ENCODE measurements at places on chromosomes 2 and 18.

DNA sequence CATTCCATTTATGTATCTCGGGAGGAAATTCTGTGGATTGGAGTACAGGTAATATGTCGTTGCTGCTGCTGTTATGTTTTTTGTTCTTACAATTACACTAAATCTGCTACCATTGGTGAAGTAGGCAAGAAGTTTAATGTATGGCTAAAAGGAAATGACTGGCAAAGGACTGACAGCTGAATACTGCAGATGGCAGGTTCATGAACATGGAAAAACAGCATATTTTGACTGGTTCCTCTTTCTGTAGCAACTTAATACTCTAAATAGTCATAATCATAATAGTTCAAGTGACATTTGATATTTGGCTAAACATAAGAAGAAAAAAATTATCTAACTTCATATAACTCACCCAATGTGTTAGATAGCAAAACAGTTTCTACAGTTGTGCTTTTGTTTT is 84.5 kb upstream of the PGAP1 start:
- DNase-seq = no peak

- peak; percentile 86 for DNase-seq
Observed at GRCh38 chr2:120287183-120288015, 34.7 kb downstream of the RALB start.

DNA sequence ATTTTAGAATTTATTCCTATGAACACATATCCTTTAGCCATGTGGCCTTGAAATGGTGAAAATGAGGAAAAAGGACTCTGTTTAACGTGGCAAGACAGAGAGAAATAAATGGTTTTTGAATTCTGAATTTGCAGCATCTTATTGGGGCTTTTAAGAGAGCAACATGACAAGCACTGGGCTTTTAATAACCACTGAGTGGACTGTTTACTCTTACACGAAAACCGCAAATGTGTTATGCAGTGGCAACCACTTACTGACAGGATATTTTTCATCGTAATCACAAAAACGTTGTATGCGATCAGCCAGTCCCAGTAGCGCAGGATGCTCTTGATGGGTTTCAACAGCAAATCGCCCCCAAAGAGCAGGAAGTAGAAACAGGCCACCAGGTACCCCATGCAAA is 226.6 kb downstream of the NAPG start:
- no peak for DNase-seq

DNA sequence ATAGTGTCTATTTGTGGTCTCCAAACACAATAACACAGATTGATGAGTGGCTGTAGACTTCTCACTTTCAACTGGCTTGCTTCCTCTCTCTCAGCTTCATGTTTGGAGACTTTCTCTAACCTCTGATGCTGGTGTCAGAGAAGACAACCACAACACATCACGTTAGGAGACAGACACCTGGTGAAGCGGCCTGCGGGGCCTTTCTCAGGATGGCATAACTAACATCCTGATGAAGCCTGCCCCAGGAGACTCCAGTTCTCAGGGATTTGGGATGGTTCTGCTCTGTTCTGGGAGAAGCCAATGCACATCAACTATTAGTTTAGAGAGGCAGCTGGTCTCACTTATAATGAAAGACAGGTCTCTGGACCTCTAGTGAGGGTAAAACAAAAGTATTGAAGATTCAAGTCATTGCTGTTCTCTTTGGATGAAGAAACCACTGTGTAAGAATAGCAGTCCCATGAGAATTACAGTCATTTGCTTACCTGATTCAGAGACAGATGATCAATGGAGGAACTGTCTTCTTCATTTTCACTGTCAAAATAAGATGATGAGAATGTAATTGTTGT is 2.0 kb downstream of the IL1A start:
- no peak for DNase-seq

DNA sequence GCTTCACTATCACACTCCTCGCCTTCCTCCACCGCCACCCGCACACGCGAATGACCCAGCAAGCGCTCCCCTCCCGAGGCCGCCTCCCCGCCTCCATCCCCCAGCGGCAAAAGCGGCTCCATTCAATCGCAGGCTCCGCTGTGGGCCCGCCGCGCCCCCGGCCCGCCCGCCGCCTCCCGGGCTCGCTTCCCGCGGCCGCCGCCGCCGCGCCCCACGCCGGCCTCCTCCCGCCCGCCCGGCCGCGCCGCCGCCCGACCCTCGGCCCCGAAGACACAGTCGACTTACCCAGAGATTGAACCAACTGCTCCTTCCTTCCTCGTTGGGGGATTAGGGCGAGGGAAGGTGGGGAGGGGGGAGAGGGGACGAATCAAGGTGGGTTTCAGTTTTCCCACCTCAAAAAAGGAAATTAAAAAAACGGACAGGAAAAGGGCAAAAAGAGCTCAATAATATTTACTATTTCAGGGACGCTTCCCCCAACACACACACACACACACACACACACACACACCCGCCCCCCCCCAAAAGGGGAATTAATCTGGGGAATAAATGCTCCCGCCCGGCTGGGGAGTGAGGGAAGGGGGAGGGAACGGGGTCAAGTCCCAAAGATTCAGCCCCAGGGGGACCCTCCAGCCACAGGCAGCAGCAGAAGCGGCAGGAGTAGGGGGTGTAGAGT is 743 bp downstream of the XPO1 start:
- no peak for DNase-seq

DNA sequence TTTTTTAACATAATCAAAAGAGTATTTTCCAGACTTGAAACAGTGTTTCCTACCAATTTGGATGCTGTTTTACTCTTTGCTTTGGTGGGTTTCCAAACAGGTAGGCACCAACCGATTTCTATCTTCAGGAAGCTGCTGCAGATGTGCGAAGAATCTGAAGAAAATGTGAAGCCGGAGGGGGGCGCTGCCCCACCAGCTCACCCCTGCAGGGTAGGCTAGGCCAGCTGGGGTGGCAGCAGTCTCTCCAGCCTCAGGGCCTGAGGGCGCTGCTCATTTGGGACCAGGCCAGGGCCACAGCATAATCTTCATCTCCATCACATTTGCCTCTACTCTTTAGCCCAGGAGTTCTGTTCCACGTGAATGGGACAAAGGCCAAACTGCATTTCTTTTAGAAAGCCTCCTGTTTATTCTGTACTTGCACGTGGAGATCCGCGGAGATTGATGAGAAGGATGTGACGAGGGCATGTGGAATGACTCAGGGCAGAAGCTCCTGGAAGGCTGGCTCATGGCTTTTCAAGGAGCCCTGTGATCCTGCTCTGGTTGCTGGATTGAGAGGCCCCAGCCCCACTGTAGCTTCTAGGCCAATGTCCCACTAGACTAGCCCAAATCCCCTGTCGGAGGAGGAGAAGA is 84.2 kb upstream of the FAM136A start:
- DNase-seq = no peak

DNA sequence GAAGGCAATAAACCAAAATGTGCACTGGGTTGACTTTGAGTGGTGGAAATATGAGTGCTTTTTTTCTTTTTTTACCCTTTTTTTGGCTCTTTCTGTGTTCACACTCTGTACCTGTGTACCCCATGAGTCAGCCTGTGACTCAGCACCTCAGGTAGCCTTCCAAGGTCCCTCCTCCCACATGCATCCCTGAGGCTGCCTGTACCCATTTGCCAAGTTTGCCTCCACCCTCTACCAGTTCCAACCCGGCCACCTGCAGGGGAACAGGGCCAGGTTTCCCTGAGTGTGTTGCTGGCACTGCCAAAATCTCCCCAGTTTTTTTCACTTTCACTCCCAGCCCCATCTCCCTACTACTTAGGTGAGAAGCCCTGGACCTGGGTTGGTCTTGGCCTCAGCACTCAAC is 14.0 kb downstream of the CXCR1 start:
- no peak for DNase-seq

GRCh38 chr2:179049203-179049545 is 763 bp downstream of the CCDC141 start:
- no peak for DNase-seq

GRCh38 chr2:79219383-79219988 is 59.9 kb upstream of the REG3A start:
- DNase-seq = peak; percentile 72

DNA sequence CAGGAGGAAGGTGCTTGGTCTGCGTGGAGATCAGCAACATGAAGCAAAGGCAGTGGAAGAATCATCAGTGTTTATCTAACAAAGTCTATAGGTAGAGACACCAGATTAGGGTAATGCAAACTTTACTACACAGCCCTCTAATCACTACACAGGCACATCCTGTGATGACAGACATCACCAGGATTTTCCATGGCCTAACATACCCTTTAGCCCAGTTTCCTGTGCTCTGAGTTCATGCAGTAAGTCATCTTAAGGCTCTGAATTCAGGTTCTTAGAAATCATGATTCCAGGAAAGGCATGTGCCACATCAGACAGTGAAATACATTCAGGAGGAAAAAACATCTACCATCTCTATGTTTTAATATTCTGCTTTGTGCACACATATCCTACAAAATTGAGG is 708.5 kb upstream of the SLC8A1 start:
- DNase-seq = peak; percentile 21

DNA sequence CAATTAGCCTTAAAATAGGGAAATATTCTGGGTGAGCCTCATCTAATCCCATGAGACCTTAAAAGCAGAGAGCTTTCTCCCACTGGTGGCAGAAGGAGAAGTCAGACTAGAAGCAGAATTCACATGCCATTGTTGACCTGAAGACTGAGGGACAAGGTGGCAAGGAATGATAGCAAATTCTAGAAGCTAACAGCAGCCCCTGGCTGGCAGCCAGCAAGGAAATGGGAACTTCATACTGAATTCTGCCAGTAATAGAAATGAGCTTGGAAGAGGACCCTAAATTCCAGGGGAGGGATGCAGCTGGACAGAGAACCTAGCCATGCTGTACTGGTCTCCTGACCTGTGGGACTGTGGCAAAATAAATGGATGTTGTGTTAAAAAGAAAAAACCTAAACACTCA is 19.5 kb downstream of the B3GNT7 start:
- DNase-seq = no peak
